ENCODE measurements at places on chromosomes 7 and 10.

DNA sequence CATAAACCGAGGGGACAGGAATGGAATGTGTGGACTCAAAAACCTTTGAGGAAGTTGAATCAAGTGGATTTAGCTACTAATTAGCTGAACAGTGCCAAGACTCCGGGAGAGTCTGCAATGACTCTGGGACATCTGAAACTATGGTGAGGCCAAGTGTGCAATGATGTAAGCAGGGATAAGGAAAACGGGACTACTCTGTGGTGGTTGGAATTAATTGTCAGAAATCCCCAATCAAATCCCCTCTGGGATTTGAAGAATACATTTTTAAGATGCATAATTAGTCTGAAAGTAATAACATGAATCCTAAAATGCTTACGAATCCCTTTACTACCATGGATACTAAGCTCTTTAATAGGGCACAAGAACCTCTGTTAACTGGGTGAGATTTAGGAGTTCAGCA is 602.8 kb downstream of the NRG3 start:
- no peak for DNase-seq

DNA sequence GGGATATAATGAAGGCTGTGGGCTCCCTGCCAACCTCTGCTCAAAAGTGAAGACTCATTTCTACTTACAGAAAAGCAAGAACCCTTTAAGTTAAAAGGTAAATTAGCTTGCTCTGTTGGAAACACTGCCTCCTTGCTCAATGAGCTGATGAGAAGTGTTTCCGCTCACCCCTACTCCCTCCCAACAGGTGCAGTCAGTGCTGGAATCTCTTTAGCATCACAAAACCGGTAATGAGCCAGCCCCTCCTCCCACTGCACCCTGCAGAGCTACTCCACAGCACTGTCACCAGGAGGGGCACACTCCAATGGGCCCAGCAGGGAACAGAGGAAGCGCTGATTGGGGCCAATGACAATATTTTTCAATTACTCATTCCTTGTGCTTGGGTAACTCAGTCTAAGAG is 262.5 kb downstream of the TCERG1L start:
- no peak for DNase-seq

DNA sequence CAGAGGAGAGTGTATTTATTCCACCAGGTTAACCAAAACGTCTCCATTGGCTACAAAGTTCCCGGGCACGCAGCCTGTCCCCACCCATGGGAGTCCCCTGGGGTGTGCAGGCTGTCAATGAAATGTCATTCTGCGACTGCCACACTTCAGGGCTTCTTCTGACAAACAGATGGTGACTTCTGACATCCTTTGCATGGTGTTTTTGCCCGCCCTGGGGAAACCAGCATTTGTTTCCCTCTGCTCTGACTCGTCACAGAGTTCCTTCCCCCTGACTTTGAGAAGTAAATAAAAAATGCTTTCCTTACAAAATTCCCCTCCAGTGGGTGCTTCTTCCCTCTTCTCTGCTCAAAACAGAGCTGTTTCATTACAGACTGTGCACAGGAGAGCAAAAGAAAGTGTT is 38.2 kb downstream of the TNS3 start:
- DNase-seq, result no peak

- no peak for DNase-seq
These were observed 7.4 kb downstream of the TAS2R40 start for GRCh38 chr7:143229054-143229790.

- no peak for DNase-seq
These were observed 259.4 kb downstream of the CAMK1D start for GRCh38 chr10:12608761-12609160.

DNA sequence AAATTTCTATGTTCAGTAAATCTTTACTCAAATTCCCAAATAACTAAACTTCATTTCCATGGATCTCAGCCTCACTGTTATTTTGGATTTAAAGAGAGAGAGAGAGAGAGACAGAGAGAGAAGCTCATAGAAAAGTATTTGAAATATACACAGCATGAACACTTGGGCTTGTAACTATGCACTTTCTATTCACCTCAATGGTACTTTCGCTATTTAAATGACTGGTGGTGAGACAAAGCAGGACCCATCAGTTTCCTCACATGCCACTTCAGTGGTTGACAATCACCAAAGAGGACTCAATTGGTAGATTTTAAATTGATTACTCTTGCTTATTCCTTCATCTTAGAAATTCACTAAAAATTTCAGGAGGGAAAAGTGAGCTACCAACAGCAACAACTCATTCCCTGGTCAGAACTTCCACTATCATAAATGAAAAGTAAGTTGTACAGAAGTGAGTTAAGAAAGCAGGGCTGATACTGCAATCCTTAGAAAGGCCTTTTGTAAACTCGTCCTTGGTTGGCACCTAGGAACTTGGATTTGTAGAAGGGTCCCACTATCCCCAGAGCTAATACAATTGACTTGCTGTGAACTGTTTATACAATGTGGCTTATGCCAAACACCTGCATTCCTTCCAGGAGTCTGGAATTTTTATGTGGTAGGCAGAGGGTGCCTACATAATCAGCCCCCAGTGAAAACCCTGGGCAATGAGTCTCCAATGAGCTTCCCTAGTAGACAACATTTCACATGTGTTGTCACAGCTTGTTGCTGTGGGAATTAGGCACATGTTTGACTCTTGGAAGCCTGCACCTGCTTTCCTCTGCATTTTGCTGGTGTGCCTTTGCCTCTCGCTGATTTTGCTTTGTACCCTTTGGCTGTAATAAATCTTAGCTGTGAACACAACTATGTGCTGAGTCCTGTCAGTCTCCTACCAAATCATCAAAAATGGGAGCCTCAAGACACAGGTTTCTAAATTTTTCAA is 10.8 kb downstream of the ERLIN1 start:
- DNase-seq, result no peak

DNA sequence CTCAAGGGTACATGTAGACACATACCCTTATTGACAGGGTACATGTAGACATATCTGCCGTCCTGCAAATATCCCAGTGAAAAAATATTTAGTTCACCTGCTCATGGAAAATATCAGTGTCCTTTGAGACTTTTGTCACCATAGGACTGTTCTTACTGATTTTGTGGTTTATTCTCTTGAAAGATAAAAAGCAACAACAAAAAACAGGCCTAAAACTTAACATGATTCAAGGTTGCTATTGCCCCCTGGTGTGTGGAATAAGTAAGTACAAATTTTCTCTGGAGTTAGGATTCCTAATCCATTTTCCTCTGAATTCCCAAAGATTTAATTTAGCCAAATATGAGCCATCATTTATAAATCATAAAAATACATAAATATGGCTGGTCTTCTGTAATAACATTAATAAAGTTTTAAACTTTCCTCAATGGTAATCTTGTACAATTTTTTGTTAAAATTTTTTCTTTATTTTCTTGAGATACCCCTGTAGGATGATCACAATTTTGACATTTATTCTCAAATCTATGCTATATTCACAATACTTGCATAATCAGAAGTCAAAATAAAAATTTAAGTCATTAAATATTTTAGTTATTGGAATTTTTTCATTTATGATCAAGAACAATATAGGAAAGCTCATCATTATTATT is 741.4 kb upstream of the POT1 start:
- no peak for DNase-seq

DNA sequence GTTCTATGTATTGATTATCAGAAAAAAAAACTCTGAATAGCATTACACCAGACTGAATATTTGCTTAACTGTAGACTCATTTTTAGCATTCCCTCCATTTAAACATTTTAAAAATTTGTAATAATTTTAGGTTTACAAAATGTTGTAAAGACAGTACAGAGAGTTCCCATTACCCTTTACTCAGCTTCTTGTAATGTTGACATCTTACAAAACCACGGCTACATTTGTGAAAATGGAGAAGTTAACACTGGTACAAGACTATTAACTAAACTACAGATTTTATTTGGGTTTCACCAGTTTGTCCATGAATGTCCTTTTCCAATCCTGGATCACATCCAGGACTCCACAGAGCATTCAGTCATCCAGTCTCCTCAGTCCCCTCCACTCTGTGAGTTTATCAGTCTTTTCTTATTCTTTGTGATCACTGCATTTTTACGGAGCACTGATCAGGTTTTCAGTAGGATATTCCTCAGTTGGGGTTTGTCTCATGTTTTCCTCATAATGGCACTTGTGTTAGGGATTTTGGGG is 130.0 kb upstream of the EEPD1 start:
- DNase-seq, result no peak

DNA sequence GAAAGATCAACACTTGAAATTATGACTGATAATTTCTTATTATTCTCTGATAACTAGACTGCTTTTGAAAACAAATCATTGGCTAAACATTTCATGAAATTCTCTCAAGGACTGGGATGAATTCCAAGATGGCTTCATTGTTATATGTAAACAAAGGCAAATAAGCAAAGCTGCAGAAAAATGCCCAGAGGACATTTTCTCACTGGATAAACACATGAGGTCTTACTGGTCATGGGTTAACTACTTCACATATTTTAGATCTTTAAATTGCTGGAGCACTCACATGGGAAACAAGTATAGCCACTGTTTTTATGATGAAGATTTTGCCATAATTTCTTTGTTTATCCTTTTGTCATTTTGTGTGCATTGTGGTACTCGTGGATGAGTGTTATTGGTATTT is 239.1 kb downstream of the PHF14 start:
- DNase-seq, result no peak

DNA sequence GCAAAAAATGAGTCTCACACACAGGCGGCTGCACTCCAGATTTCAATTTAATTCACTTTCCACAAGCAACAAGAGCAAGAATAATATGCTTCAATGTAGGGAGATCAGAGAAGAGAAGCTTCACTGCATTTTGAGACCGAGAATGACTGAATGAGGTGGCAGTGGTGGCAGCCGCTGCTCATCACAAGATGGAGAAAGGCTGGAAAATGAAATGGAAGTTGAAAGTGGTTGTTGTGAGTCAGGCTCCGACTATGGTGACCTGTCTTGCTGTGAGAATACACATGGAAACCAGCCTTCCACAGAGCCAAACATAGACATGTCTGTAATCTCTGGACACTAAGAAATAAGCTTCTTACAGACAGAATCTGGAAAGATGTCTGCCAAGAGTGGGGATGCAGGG is 499.6 kb upstream of the LRRN3 start:
- no peak for DNase-seq
